GM23338 (cell line): ENCODE measurements at places on chromosomes 7 and 10. TPM values are rescaled to one million over a fixed set of nuclear protein-coding genes. Genes with fewer than 3 reads are reported as not detected.

DNA sequence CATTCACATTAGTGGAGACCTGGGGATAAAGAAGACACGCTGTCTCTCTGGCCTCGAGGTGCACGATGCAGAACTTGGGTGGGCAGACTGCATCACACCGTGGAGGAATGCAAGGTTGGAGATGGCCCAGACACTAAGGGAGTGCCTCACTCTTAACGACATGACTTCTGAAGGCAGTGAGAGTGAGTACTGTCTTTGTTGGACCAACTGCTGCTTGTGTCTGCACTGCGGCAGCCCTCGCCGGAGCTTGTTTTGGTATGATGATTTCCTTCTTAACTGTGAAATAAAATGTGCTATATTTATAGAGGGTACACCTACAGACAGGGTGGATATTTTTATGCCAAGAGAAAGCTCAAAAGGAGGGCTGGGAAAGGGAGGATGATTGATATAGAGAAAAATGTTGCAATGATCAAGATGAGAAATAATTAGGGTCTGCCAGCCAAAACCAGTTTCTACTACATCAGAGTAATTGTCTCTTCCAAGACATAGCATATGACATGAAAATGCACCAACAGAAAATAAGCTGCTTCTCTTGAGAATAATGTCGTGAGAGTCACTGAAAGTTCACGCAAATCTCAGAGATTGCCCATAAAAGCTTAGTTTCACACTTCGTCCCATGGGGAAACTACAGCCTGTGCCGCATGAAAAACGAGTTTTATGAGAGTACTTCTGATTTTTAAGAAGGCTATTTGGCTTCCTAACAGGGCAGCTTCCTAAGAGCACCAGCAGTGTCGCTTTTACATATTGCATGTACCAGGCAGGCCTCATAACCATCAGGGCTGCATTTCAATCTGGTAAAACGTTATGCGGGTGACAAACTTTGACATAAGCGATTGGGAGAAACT lies 127.1 kb downstream of the TAX1BP1 start:
- no peaks in the 10 kb centered on the region for H3K36me3 ChIP-seq
- peaks cover 14% of the 10 kb centered on the region for H3K4me1 ChIP-seq
- no peaks in the 10 kb centered on the region for H3K27me3 ChIP-seq
- H3K4me3 ChIP-seq = no peak overlapping the region

GRCh38 chr10:4704034-4704545 lies 121.9 kb upstream of the AKR1E2 start:
- DNase-seq = no peak
- no peaks in the 10 kb centered on the region for H3K36me3 ChIP-seq
- no peak overlapping the region for H3K4me3 ChIP-seq
- no peak overlapping the region for H3K27ac ChIP-seq
- no peaks in the 10 kb centered on the region for H3K4me1 ChIP-seq
- no peaks in the 10 kb centered on the region for H3K27me3 ChIP-seq

DNA sequence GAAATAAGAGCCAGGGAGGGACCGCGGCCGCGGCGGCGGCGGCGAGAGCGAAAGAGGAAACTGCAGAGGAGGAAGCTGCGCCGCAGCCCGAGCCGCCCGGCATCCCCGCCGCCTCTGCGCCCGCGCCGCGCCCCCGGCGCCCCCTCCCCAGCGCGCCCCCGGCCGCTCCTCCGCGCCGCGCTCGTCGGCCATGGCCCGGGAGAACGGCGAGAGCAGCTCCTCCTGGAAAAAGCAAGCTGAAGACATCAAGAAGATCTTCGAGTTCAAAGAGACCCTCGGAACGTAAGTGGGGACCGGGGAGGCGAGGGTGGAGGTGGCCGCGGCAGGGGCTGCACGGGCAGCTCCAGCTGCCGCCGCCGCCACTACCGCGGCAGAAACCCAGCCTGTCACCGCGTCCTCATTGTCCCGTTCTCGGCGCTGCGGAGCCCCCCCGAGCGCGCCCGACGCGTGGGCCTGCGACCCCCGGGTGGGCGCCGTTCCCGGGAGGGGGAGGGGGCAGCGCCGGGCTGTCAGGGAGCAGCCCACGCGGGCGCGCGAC lies 351 bp downstream of the CAMK1D start:
- H3K4me1 ChIP-seq = peaks cover 37% of the 10 kb centered on the region; the same call in 1 of the 2 replicates
- peaks cover 45% of the 10 kb centered on the region for H3K27me3 ChIP-seq
- no peak overlapping the region for H3K27ac ChIP-seq
- no peaks in the 10 kb centered on the region for H3K36me3 ChIP-seq
- peak overlapping the region; percentile 95 for H3K4me3 ChIP-seq
- no peak for DNase-seq

Gene ASB10
- not detected in 2 replicates for total RNA-seq

Gene GIMAP2
- not detected in 2 replicates for total RNA-seq
